ENCODE measurements at places on chromosomes 1 and 21.

DNA sequence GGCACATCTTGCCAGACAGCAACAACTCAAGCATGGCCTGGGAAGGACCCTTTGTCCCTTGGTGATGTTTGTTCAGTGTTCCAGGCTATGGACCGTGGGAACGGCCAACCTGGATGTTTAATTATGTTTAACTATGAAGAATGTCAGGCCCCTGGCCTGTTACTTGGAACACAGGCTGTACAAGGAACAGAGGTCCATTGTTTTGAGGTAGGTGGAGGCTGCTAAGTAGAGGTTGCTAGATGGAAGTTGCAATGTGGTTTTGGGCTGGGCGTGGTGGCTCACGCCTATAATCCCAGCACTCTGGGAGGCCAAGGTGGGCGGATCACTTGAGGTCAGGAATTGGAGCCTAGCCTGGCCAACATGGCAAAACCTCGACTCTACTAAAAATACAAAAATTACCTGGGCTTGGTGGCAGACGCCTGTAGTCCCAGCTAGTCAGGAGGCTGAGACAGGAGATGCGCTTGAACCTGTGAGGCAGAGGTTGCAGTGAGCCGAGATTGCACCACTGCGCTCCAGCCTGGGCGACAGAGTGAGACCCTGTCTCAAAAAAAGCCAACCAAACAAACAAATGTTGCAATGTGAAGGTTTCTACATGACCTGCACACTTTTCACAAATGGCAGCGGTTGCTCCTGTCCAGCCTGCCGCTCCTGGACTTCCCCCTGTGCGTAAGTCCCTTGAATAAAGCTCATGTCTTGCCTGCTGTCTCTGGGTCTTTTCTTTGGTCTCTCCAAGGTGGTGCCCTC lies 2.5 kb upstream of the LEFTY1 start:
- no peak for DNase-seq

- no peak for DNase-seq
Observed at GRCh38 chr1:19317126-19317910, 5.2 kb downstream of the SLC66A1 start.

DNA sequence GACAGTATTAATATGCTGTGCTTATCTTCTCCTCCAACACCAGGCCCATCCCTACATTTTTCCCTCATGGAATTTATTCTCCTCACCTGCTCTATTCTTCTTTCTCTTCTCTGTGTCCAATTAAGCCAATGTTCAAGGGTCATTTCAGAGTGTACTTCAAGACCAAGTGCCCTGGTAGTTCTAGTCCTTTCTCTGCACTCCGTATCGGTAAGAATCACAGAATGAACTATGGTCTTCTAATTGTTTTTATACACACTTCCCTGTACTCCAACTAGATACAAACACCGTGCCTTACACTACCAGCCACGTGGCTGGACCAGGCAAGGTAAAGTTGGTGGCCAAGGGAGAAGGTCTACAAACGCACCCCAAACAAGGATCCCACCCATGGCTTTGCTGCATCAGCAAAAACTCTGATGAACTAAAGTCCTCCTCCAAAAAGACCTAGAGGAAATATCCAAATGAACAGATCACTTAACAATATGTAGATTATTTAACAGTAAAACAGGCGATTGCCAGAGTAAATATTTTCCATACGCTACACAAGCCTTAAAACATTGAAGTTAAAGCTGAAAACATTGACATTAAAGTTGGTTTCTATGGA lies 40.1 kb upstream of the LPAR3 start:
- no peak for DNase-seq

DNA sequence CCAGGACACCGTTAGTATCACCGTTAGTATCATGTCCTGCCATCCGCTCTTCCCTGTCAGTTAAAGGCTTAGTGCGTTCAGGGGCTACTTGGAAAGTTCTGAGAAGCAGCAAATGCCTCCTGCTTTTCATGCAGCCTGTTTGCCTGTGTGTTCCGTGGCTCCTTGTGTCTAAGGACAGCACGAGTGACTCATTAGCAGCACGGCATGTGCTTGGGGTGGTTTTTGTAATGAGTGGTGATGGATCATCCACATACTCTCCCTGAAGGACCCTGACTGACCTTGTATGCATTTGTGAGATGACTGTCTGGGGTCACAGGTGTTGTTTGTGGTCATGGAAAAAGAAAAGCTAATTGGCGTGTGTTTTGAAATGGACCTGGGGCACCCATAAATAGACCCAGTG lies 221.9 kb downstream of the PBX1 start:
- no peak for DNase-seq

DNA sequence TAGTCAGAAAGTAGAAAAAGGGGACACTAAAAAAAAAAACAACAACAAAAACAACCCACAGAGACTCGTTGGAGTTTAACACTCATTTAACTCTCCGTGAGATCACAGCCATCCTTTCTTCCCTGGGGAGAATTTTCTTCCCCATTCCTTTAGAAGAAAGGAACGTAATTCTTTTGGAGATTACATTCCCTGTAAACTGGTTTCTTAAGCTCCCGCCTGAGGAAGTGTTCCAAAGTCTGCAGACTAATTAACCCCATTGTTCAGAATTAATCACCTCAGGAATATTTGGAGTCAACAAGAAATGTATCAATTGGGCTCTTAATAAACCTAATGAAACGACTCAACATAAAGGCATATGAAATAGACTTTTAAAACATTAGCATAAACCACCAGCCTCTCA lies 228.2 kb upstream of the CSF3R start:
- no peak for DNase-seq

DNA sequence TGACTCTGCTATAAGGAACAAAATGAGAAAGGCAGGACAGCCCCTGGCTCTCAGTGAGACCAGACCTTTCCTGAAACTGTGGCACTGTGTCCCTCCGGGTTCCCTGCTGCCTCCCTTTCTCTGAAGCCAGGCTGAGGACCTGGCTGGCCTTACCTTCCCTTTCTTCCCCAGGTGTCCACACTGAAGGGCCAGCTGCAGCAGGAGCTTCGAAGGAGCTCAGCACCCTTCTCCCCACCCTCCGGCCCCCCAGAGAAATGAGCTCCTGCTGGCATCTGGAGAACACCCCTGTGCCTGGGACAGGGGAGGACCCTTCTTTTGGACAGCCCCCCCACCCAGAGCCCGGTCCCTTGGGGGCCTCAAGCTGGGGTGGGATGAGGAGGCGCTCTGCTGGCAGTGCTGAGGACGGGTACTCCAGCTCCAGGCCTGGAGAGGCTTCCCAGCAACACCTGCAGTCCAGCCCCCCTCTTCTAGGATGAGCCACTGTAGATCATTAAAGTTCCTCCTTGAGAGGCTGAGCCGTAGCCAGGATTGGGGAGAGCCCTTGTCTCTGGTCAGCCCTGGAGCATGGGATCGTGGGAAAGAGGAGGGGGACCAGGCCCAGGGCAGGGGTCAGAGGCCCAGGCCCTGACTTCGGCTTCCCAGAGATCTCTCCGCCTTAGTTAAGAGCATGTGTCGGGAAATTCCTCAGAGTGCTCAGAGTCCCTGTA lies 8.1 kb downstream of the MFAP2 start:
- DNase-seq: no peak

All from NCI-H510A (cell line).